Mucosa of descending colon (tissue), 3 donors: ENCODE measurements at places on chromosomes 4 and X.

GRCh38 chr4:38664706-38665401 is 855 bp downstream of the KLF3 start:
- DNase-seq, result peak; percentile 82

DNA sequence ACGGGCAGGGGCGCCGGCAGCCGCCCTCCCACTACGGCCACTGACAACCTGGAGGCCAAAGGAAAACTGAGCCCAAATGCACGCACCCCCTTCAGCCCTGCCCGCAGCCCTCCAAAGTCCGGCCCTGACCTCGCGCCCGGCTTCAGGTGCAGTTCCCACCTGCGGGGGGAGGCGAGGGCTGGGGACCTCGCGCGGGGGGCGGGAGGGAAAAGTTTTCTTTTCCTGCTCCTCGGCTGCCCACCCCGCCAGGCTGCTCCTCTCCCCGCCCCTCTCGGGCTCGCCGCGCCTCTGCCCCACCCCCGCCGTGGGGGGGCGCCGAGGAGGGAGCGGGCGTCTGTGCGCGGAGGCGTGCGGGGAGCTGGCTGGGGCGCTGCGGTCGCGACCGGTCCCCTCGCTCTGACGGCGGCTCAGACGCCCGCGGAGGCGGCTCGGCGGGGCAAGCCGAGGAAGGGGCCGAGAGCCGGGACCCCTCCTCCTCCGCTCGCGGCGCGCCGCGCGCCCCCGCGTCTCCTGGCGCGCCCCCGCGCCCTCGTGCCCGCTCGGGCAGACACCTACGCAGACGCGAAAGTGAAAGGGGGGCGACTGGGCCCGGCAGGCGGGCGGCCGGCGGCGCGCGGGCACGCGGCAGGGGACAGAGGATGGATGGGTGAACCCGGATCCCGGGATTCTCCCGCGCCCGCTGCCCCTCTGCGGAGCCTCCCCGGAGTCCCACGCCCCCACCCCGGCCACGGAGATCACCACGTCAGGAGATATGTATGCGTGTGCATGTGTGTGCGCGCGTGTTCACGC is 3.1 kb upstream of the NR3C2 start:
- DNase-seq, result peak; percentile 88

GRCh38 chr4:5943561-5943960 is 50.7 kb upstream of the CRMP1 start:
- DNase-seq, result no peak

- no peak for DNase-seq
Observed at GRCh38 chr4:38672074-38672396, 8.0 kb downstream of the KLF3 start.

- no peak for DNase-seq
Observed at GRCh38 chr4:25509646-25510045, 132.6 kb downstream of the ANAPC4 start.

GRCh38 chr4:153852501-153852900 is 63.6 kb upstream of the SFRP2 start:
- no peak for DNase-seq

DNA sequence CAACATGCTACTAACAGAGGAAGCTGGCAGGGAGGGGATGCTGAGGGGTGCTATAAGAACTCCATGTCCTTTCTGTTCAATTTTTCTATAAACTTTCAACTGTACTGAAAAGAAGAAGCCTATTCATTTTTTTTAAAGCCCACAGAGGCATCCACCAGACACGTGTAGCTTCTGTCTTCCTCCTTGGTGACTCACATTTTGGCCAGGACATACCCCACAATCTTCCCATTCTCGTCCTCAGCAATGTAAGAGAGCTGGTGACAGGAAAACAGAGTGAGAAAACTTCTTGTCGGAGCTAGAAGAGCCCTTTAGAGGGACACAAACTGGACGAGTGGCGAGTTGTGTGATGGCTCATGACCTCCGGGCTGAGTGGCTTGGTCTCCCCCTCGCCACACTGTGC is 1.1 kb downstream of the NAA10 start:
- DNase-seq, result no peak

DNA sequence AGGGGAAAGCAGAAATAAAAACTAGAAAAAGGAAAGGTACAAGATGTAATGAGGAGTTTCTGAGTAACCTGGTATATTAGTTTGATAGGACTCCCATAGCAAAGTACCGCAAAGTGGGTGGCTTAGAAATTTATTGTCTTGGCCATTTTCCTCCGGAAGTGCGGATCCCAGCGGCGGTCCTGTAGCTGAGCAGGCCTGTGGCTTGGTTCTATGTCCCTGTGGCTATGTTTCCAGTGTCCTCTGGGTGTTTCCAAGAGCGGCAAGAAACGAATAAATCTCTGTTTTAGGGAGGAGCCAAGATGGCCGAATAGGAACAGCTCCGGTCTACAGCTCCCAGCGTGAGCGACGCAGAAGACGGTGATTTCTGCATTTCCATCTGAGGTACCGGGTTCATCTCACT is 44.0 kb upstream of the LDB2 start:
- no peak for DNase-seq

GRCh38 chrX:129933700-129934099 is 27.7 kb downstream of the UTP14A start:
- DNase-seq, result no peak

GRCh38 chrX:149688552-149688951 is 23.3 kb upstream of the MAGEA11 start:
- DNase-seq, result no peak

DNA sequence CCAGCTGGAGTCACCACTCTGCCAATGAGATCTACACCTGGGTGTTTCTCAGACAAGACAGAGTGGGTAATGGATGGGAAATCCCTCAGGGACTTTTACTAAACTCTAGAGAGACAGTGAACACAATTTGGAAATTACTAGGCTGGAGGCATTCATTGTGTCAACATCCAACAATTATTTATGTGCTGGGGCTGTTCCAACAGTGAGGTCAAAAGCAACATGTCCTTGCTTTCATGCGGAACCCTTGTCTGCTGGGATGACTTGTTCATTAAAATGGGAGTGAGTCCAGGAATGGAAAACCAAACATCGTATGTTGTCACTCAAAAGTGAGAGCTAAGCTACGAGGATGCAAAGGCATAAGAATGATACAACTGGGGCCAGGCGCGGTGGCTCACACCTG is 54.0 kb downstream of the DRD5 start:
- no peak for DNase-seq

DNA sequence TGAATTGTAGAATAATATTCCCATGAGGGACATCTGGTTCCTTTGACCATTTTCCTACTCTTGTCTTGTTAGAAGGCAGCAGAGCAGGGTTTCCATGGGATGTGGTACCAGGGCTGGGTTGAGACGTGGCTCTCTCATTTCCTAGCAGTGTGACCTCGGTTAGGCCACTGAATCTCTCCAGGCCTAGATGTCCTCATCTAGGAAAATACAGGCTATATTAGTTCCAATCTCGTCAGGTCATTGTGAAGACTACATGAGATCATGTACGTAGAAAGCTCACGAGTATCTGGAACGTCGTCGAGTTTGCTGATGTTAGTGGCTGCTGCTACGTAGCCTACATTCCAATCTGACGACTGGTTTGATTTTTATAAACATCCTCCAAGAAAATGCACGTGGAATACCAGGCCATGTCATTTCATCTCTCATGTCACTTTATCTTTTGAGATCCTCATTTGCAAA is 278.2 kb upstream of the GATB start:
- no peak for DNase-seq

- DNase-seq, result peak; percentile 67
Observed at GRCh38 chr4:1693131-1693896, 9.2 kb upstream of the FAM53A start.

DNA sequence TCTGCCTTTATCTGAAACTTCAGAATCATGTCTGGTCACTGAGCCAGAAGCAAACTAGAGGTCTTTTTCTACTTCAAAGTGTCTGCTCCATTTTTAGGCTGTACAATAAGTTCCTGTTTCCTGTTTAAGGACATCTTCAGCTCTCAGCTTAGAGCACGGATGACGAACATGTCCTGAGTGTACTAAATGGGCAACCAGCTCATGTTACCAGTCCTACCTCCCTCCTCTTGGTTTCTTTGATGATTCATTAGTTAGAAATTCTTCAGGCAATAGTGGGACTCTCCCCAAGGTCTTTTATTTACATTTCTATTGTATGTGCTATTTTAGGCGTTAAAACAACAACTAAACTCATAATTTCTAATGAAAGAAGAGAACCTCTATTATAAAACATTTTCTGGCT is 58.0 kb downstream of the ENPEP start:
- DNase-seq, result no peak

DNA sequence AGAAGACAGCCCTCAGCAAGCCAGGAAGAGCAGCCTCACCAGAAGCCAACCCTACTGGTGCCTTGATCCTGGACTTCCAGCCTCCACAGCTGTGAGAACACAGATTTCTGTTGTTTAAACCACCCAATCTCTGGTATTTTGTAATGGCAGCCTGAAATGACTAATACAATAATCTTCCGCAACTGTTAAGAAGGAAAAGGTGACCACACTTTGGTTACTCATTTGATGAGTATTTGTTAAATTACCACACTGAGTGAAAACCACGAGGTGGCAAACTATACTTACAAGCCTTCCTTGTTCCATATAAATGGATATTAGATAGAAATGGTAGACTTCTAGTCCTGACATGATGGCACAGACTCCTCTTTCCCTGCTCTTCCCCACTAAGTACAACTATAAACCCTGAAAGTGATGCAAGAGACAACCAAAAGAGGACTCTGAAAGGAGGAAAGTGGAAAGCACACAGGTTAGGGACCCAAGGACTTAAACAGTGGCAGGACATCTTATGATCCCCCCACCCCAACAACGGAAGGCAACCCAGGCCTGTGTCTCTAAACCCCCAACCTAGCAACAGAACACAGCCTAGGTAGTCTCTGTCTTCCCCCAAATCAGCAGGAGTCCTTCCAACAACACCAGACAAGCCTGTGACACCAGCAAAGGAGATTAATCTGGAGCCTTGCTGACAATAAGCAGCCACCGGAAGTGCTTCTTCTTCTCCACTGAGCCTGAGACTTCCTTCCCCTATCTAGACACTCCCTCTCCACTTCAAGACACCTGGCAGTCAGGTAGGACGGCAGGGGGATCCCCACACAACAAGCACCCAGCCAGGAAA is 12.3 kb downstream of the ZNF182 start:
- no peak for DNase-seq

- no peak for DNase-seq
Observed at GRCh38 chrX:8586953-8587352, 122.3 kb downstream of the VCX3B start.

- peak; percentile 38 for DNase-seq
Observed at GRCh38 chr4:159455675-159456237, 352.9 kb downstream of the RAPGEF2 start.

GRCh38 chrX:120452131-120452530 is 17.0 kb downstream of the LAMP2 start:
- peak; percentile 10 for DNase-seq

DNA sequence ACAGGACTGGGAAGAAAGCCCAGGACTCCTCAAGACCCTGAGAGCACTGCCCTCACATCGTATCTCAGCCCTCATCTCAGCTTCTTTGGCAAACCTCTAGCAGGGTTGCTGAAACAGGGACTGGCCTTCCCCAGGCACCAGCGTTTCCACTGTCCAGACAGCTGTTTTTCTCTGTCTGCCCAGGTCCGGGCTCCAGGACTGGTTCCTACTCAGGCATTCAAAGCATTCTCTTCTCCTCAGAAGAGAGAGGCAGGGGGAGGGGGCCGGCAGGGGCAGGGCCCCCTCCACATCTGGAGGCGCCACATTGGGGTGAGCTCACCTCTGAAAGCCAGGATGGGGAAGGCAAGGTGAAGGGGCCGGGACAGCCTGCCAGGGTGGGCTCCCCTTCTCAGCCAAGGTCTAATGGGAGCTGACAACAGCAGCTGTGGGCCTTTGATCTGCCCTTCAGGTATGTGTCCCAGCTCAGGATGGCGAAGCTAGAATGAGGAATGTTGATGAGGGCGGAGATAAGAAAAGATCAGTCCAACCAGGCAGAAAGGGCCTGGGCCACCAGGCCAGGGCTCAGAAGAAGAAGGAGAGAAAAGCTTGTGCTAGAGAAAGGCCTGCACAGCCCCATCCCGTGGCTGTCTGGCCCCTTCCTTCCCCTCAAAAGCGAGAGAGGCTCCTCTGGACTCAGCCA is 60.4 kb downstream of the PJA1 start:
- DNase-seq, result no peak

DNA sequence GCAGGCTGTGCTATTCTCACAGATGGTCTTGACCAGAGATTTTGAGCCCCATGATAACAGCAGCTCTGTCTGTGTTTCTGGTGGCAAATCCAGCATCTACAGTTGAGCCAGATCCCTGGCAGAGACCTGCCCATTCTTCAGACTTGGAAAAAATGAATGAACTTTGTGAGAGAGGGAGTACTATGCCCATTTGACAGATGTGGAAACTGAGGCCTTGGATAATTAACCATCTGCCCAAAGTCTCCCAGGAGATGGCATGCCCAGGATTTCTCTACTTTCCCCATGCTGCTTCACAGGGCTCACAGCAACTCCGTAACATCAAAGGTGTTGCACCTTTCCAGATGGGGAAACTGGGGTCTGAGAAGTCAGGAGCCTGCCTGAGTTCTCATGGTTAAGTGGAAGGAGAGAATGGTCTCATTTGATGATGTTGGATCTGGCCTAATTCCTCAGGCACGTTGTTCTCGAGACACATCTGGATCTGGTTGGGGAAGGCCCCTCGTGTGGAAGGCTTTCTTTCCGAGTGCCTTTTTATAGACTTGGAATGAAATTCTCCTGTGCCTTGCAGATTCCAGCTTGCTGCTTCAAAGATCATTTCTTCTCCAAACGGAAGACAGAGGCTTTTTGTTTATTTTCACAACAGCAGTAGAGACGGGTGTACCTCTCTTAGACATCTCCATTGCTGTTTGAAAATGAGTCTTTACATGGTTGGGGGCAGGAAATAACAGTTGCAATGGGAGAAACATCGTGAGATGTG is 73.3 kb upstream of the STX18 start:
- no peak for DNase-seq

DNA sequence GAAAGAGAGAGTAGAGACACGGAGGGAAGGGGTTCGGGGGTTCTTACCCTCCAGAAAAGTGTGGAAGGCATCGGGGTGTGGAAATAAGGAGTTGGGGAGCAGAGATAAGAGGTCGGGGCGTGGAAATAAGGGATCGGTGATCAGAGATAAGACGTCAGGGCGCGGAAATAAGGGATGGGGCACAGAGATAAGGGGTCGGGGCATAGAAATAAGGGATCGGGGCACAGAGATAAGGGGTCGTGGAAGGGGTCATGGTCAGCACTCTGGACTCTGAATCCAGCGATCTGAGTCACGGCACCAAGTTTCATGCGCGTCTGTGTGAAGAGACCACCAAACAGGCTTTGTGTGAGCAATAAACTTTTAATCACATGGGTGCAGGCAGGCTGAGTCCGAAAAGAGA is 119.1 kb downstream of the PCDH10 start:
- no peak for DNase-seq

GRCh38 chr4:87100168-87100567 is 120.2 kb downstream of the KLHL8 start:
- no peak for DNase-seq

- no peak for DNase-seq
Observed at GRCh38 chr4:119810001-119810400, 181.4 kb upstream of the PDE5A start.
